Activated CD4-positive, alpha-beta memory T cell treated with anti-CD3 and anti-CD28 coated beads for 36 hours (primary cell): ENCODE measurements at places on chromosomes 13 and 19. TPM values are rescaled to one million over a fixed set of nuclear protein-coding genes. Genes with fewer than 3 reads are reported as not detected.

The DAND5 gene
- not detected for total RNA-seq

The CDX2 gene
- not detected for total RNA-seq

The MIR17HG gene
- total RNA-seq, result 19.5 TPM

GRCh38 chr13:109803825-109804224 is 17.4 kb upstream of the IRS2 start:
- no peak overlapping the region for H3K27ac ChIP-seq
- no peak overlapping the region for H3K4me3 ChIP-seq
- no peak for DNase-seq
- H3K27me3 ChIP-seq, result peaks cover 19% of the 10 kb centered on the region

The ICAM5 gene
- total RNA-seq, result 1.3 TPM

GRCh38 chr13:78160793-78161192 is 242.2 kb upstream of the EDNRB start:
- no peak for DNase-seq
- H3K4me3 ChIP-seq, result no peak overlapping the region
- no peaks in the 10 kb centered on the region for H3K36me3 ChIP-seq
- no peak overlapping the region for H3K27ac ChIP-seq
- peaks cover 3% of the 10 kb centered on the region for H3K27me3 ChIP-seq
- H3K4me1 ChIP-seq, result no peaks in the 10 kb centered on the region

The IGFL1 gene
- not detected for total RNA-seq
